ENCODE measurements at places on chromosomes 4 and X. TPM values are rescaled to one million over a fixed set of nuclear protein-coding genes. Genes with fewer than 3 reads are reported as not detected.

The DUSP21 gene
- total RNA-seq: not detected

DNA sequence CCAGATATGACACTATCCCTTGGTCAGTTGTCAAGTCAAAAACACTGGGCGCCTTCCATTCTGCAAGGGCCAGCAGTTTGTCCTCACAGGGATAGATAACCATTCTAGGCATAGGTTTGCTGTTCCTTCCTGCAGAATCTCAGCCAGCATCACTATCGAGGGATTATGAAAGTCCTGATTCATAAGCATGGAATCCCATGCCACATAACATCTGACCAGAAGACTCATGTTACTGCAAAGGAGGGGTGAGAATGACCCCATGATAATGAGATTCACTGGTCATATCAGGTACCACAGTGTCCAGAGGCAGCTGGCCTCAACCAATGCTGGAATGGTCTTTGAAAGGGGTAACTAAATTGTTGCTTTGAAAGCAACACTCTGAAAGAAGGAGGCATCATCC lies 84.7 kb downstream of the OTC start:
- H3K36me3 ChIP-seq: no peaks in the 10 kb centered on the region
- no peak for DNase-seq
- H3K27ac ChIP-seq: no peak overlapping the region
- H3K4me3 ChIP-seq: no peak overlapping the region

DNA sequence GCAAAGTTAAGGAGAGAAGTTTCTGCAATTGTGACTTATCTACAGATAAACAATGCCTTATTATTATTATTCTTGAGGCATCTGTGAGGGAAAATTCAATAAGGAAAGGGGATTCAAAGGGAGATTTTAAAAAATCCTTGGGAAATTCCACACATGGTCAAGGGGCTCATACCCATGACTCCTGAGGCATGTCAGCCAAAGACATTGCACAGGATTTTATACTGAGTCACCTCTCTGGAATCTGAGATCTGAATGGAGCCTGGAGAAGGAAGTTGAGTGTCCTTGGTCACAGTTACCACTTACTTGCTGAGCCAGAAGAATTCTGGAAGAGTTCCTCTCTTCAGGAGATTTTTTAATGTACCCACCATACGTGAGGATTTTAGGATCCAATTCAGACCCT lies 14.4 kb upstream of the CXCL8 start:
- no peak overlapping the region for H3K4me3 ChIP-seq
- H3K27ac ChIP-seq: no peak overlapping the region
- no peak for DNase-seq
- peaks cover 14% of the 10 kb centered on the region for H3K4me1 ChIP-seq
- H3K27me3 ChIP-seq: no peaks in the 10 kb centered on the region
- no peaks in the 10 kb centered on the region for H3K36me3 ChIP-seq

The MAGEA4 gene
- total RNA-seq: 11.4 TPM

GRCh38 chr4:113384600-113384999 lies 335.1 kb downstream of the ANK2 start:
- no peak for DNase-seq
- H3K36me3 ChIP-seq: peaks cover 32% of the 10 kb centered on the region
- no peaks in the 10 kb centered on the region for H3K27me3 ChIP-seq

DNA sequence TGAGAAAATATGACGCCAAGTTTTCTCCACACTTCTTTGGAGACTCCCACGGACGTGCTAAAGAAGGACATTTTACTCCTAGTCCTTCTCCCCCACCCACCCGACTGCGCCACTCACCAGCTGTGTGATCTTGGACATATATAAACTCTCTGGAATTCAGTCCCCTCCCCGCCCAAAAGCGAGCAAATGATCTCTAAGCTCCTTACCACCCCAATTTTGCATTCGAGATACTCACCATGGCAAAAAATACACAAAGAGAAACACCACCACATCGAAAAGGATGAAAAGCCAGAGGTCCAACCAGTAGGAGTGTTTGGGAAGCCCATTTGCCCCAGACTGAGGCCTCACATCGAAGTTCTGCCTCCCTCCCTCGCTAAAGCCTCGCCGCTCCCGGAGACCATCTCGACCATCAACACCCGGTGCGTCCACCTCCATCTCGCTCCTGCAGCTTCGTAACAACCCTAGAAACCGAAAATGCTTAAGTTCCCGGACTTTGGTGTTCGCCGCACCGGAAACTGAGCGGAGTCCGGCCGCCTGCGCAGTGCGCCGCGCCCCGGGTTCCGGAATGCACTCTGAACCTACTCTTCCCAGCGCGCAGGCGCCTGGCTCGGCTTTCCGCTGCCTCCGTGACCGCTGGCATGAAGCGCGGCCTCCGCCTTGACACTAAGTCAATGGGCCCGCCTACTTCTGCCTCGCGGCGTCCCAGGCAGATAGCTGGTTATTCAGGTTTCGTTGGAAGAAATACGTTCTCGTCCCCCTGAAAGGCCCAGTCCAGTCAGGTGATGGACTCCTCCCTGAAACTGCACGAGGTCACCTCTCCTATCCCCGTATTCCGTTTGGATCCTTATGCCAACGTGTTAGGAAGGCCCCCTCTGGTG lies 21.6 kb downstream of the FABP2 start:
- H3K36me3 ChIP-seq: peaks cover 23% of the 10 kb centered on the region
- H3K27ac ChIP-seq: peak overlapping the region; percentile 88
- peak; percentile 93 for DNase-seq

The NAA11 gene
- not detected for total RNA-seq

GRCh38 chr4:78138252-78138651 lies 81.1 kb downstream of the FRAS1 start:
- DNase-seq: no peak
- no peaks in the 10 kb centered on the region for H3K27me3 ChIP-seq
- no peak overlapping the region for H3K27ac ChIP-seq
- peaks cover 8% of the 10 kb centered on the region for H3K36me3 ChIP-seq
- no peak overlapping the region for H3K4me3 ChIP-seq
- H3K4me1 ChIP-seq: peaks cover 14% of the 10 kb centered on the region

The CTSO gene
- 1.3 TPM for total RNA-seq

Measured in WTC11 (cell line).